ENCODE measurements at places on chromosomes 6 and 20.

- no peak for DNase-seq
Observed at GRCh38 chr6:106053484-106054205, 32.5 kb upstream of the PRDM1 start.

DNA sequence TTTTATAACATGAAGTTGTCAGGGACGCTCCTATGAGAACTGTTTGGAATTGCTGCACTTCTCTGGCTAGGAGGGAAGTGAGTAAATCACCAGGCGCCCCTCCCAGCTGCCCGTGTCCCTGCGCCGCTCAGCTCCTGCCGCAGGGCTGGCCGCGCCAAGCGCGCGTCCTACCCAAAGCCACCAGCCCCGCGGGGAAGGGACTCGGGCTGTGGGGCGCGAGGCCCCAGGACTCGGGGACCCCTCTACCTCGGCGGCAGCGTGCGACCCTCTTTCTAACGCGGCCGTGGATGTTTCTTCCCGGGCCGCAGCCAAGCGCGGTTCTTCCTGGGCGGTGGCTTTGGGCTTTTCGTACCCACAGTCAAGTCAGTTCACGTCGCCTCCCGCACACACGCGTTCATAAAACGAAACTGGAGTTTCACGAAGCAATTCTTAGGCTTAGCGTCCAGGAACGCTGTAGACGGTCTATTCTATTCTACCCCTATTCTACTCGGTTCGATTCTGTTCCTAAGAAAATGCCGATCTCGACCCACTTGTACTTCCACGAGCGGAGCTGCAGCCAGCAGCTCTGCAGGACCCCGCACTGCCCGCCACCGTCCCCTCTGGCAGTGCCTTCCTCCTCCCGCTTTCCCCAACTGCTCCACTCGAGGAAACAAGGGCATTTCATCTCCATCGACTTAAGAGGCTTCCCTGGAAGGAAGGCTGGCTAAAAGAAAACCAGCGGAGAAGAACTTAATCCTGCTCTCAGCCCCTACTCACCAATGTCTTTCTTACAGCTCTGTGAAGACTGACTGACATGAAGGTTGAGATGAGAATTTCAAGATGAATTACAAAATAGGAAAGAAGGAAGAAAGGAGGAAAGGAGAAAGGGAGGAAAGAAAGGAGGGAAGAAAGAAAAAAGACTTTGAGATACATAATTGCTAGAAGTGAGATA, 15.4 kb downstream of the FOXC1 start:
- no peak for DNase-seq

DNA sequence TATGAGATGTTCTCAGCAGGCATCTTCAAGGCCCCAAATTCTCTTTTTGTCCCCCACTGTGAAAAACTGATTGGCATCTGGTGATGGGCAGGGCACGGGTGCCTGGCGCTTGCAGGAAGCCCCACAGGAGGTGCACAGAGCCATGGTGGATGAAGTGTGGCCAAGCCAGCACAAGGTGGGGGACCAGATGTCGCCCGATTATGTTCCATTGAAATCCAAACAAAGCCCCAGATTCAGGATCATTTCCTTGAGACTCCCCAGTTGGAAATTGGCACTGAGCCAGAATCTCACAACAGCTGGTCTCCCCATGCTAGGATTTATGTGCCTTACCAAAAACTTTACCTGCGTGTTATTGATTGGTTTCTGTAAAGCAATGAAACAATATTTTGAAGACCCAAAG, 186.1 kb downstream of the ADAT2 start:
- no peak for DNase-seq

DNA sequence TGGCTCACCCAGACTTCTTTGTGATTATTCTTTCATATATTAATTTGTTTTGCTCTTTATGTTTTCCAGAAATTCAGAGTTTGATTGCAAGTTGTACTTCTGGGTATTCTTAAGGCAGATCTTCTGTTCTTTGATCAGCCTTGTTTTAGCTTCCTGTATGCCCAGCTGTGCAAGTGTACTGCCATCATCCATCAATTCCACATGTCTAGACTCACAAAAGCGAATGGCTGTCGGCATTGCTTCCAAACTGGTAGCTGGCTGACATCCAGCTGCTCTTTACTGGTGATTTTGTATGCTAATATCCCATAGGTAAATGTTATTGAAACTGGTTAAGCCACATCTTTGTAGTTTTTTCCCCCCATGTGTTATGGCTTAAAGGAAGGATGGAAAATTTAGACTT, 1084.8 kb upstream of the CITED2 start:
- no peak for DNase-seq

GRCh38 chr6:130776287-130776925, 50.8 kb upstream of the SMLR1 start:
- no peak for DNase-seq

DNA sequence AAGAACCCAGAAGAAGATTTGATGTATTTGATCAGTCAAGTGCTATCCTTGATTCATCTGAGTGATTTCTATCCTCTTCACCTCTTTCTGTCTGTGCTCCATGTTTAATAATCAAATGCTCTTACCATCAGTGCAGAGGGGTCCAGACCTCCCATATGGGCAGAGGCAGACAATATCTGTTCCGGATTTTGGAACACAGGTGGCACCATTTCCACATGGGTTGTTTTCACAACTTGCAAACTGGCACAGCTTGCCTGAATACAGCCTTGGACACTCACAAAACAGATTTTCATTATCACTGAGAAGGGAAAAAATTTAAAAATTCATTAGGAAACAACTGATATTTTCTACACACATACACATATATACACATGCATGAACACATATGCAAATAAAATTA, 228.5 kb downstream of the PHF3 start:
- DNase-seq, result no peak

DNA sequence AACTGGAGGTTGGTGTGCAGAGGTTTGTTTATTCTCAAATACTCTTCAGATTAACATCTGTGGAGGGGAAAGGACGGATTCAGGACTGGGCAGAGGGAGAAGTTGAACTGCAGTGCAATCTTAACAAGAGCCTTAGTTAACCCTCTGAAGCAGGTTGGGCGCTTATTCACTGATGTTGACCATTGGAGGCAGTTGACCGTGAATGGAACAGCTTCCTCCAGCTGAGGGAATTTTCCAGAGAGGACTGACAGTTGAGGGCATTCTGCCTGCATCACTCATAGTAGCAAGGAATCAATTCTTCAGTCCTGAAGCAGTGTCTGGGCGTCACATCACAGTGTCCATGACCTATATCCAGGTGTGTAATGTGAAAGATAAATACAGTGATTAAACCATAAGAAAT, 80.9 kb downstream of the PLCB4 start:
- no peak for DNase-seq

- DNase-seq, result no peak
Observed at GRCh38 chr6:129507059-129507807, 202.7 kb downstream of the ARHGAP18 start.

DNA sequence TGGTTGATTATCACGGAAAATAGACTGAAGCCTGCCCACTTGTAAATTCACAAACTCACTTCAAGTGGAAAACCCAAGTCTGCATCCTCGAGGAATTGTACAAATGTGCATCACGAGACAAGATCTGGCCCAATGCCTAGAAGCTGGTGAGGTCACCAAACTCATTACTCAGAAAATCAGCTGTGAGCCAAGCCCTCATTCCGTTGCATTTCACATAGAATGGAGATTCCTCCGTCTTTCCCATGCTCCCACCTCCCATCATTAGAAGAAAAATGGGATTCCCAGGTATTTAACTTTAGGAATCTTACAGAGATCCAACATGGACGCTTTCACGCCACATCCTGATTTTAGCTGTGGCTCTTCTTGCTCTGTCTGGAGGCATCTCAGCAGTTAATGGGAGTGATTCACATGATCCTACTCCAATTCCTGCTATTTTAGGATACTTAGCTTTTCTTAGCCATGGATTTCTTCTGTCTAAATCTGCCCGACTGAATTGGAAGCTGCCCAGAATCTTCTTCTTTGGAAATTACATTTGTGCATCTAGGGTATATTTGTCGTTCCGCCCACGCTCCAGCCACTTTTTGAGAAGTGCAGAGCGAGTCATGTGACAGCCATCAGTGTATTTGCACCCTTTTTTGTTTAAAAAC, 68.7 kb upstream of the STMND1 start:
- DNase-seq, result peak; percentile 62

- no peak for DNase-seq
Observed at GRCh38 chr6:43258180-43258579, 14.9 kb downstream of the TTBK1 start.

- no peak for DNase-seq
Observed at GRCh38 chr6:45538641-45539547, 161.2 kb upstream of the SUPT3H start.

GRCh38 chr6:43743682-43744381, 26.2 kb upstream of the VEGFA start:
- no peak for DNase-seq

- DNase-seq, result peak; percentile 39
Observed at GRCh38 chr20:25252230-25252651, 4.4 kb downstream of the PYGB start.

DNA sequence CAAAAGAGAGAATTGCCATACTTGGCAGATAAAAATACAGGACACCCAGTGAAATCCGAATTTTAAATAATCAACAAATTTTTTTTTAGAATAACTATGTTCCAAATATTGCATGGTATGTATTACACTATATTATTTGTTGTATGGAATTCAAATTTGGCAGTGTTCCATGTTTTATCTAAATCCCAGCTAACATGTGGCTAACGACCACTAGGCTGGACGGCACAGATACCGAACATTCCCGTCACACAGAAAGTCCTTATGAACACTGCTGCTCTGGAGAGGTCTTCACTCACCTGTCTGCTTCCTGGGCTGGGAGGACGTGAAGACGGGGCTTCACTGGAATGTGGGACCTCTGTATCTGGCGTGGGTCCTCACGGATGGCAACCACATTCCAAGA, 32.8 kb downstream of the SNX5 start:
- DNase-seq, result no peak

DNA sequence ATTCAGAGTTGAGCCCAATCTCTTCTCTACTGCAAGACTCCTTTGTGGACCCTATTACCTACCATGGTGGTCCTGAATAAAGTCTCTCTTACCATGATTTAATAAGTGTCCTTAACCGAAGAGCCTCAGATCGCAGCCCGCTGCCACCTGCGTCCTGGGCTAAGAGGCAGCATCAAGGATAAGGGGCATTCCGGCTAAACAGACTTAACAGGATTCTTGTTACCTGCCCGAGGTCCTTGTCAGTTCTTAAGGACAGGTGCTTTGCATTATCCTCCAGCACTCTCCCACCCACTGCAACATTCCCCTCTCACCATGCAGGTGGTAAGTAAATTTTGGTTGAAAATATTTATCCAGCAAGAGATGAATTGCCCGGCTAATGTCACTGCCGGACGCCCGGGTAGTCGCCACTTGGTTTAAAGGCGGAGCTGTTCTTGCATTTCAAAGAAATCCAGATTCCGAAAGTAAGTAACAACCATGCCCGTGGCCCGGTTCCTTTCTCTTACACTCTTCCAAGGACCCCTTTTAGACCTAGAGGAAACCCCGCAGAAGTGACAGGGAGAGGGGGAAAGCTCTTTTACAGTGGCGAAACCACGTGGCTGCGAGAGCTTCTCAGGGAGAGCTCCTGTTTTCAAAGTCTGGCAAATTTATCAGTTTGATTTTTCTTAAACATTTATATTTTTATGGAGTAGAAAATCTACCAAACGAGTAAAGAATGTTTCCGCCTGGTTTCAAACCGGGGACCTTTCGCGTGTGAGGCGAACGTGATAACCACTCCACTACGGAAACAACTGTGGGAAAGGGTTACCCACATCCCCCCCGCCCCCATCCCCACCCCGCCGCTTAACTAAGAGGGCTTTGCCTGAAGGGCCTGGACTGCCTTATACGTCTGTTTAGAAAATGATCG, 41.9 kb upstream of the PRSS16 start:
- no peak for DNase-seq

- DNase-seq, result no peak
Observed at GRCh38 chr6:16698162-16698533, 63.1 kb downstream of the ATXN1 start.

GRCh38 chr6:19855536-19855935, 18.4 kb downstream of the ID4 start:
- DNase-seq, result no peak

GRCh38 chr6:83770910-83771309, 62.0 kb upstream of the SNAP91 start:
- DNase-seq, result no peak

GRCh38 chr20:4082406-4083097, 67.2 kb upstream of the RNF24 start:
- peak; percentile 32 for DNase-seq

- DNase-seq, result peak; percentile 69
Observed at GRCh38 chr20:33791959-33792597, 19.1 kb upstream of the CHMP4B start.

GRCh38 chr6:52362443-52363227, 684 bp downstream of the PAQR8 start:
- DNase-seq, result peak; percentile 47

DNA sequence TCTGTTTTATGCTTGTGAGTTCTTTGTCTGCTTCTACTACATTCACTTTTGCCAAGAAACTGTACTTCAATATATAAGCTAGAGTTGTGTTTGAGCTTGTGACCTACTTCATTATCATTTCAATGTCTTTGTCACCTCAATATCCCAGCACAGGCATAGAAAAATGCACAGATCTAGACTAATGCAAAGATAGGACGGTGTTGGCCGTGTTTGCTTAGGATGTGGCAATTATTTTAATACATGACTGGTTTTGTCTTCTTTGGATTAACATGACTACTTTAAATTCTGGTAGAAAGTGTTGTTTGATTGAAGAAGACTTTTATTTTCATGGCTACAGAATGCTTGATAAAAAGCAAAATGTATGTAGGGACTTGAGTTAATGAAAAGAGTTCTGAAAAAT, 1075.0 kb upstream of the GJE1 start:
- no peak for DNase-seq

- DNase-seq, result no peak
Observed at GRCh38 chr20:24762371-24762770, 186.7 kb upstream of the CST7 start.

- DNase-seq, result no peak
Observed at GRCh38 chr20:41344938-41345728, 4.5 kb downstream of the LPIN3 start.

DNA sequence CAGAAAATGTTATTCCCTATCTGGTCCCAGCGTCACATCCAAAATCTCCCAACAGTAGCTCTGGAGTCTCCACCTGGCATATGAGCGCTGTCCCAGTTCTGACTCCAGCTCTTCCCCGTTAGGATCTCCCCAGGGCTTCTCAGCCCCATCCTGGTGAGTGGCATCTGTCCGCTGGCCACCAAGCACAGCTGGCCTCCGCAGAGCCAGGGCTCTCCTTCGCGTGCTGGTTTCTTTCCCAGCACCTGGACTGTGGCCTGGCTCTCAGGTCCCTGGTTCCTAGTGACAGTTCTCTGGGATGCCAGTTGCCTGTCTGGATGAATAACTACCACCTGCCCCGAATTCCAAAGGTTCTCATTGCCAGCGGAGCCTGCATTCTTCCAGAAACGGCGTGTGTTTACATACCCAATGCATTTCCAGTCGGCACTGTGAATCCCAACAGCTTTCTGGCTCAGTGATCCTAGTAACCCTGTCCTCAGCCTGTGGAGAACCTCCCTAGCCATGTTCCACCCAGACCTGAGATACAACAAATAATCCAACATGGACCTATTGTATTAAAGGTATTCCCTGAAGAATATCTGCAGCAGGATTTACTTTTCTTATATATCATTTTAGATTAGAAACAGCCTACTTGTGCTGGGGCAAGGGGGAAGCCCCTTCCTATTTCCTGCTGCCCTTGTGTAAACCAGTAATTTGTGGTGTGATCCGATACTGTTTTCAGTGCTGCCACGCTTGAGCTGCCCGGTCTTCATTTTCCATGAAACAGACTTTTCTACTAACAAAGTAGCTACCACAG, 69.9 kb upstream of the PDE10A start:
- DNase-seq, result no peak

All from transverse colon (tissue), 4 donors.